Effector memory CD8-positive, alpha-beta T cell (primary cell): ENCODE measurements at places on chromosomes 13 and 19.

- no peaks in the 10 kb centered on the region for H3K4me1 ChIP-seq
- DNase-seq, result no peak
- no peaks in the 10 kb centered on the region for H3K36me3 ChIP-seq
Measured at GRCh38 chr13:98328511-98328910, 151.4 kb upstream of the RNF113B start.

- no peak overlapping the region for H3K4me3 ChIP-seq
- no peak overlapping the region for H3K27ac ChIP-seq
- DNase-seq, result no peak
- H3K4me1 ChIP-seq, result no peaks in the 10 kb centered on the region
- H3K36me3 ChIP-seq, result no peaks in the 10 kb centered on the region
- H3K27me3 ChIP-seq, result no peaks in the 10 kb centered on the region
Measured at GRCh38 chr13:76023652-76024051, 387.5 kb downstream of the LMO7 start.

- peaks cover 24% of the 10 kb centered on the region for H3K27me3 ChIP-seq
- H3K36me3 ChIP-seq, result no peaks in the 10 kb centered on the region
- no peak overlapping the region for H3K27ac ChIP-seq
Measured at GRCh38 chr13:44068737-44069136, 189.0 kb downstream of the LACC1 start.

DNA sequence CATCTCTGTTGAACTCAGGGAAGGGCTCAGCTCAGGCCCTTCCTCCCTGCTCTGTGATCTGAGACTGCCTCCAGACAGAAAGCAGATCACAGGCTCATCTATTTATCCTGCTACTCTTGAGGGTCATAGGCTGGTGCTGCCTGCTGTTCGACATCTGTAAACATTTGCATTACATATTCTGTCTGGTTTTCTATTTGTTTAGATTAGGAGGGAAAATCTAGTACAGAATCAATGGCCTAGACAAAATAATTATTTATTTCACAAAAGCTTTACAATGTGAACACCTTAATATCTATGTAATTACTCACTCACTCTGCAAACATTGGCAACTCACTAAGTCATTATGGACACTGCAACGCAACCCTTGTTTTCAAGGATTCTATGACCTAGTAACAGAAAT is 43.0 kb downstream of the CEP89 start:
- H3K4me1 ChIP-seq, result no peaks in the 10 kb centered on the region
- DNase-seq, result no peak
- H3K27me3 ChIP-seq, result no peaks in the 10 kb centered on the region

- no peak for DNase-seq
- H3K4me3 ChIP-seq, result no peak overlapping the region
- peaks cover 43% of the 10 kb centered on the region for H3K36me3 ChIP-seq
Measured at GRCh38 chr19:13960863-13961784, 8.8 kb downstream of the DCAF15 start.

- H3K4me1 ChIP-seq, result no peaks in the 10 kb centered on the region
- H3K36me3 ChIP-seq, result no peaks in the 10 kb centered on the region
- no peak for DNase-seq
Measured at GRCh38 chr13:84917252-84917878, 881.9 kb downstream of the SLITRK6 start.

- H3K4me3 ChIP-seq, result no peak overlapping the region
- no peaks in the 10 kb centered on the region for H3K4me1 ChIP-seq
- H3K27ac ChIP-seq, result no peak overlapping the region
- peaks cover 32% of the 10 kb centered on the region for H3K27me3 ChIP-seq
- no peak for DNase-seq
- H3K36me3 ChIP-seq, result peaks cover 3% of the 10 kb centered on the region
Measured at GRCh38 chr13:98688373-98688772, 64.1 kb downstream of the SLC15A1 start.

DNA sequence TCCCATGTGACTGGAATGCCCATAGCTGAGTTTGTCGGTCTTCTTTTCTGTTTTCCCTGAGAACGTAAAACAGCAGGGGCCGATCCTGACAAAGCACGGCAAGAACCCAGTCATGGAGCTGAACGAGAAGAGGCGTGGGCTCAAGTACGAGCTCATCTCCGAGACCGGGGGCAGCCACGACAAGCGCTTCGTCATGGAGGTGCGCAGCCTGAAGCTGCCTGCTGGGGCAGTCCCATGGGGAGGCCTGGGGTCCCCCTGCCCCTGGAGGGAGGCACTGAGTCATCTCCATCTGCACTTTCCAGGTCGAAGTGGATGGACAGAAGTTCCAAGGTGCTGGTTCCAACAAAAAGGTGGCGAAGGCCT is 18.2 kb upstream of the QTRT1 start:
- no peaks in the 10 kb centered on the region for H3K27me3 ChIP-seq
- DNase-seq, result no peak
- peaks cover 97% of the 10 kb centered on the region for H3K36me3 ChIP-seq
- H3K27ac ChIP-seq, result peak overlapping the region; percentile 38
- H3K4me1 ChIP-seq, result peaks cover 2% of the 10 kb centered on the region

GRCh38 chr19:9945319-9945966 is 9.1 kb upstream of the OLFM2 start:
- peaks cover 59% of the 10 kb centered on the region for H3K27me3 ChIP-seq
- no peak overlapping the region for H3K4me3 ChIP-seq
- DNase-seq, result no peak
- no peaks in the 10 kb centered on the region for H3K36me3 ChIP-seq

DNA sequence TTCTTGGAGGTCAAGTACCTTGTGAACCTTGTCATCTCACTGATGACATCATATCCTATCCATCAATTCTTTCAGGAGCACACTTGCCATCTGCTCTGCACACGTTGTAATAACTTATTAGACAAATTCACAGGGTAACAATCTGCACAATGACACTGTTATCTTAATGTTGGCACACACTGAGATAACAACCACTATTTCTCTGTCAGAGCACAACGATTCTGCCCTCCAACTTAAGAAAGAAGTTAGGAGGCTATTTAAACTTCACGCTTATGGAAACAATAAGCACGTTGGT is 351.3 kb downstream of the DACH1 start:
- DNase-seq, result no peak
- no peaks in the 10 kb centered on the region for H3K36me3 ChIP-seq
- no peak overlapping the region for H3K27ac ChIP-seq
- H3K27me3 ChIP-seq, result no peaks in the 10 kb centered on the region

DNA sequence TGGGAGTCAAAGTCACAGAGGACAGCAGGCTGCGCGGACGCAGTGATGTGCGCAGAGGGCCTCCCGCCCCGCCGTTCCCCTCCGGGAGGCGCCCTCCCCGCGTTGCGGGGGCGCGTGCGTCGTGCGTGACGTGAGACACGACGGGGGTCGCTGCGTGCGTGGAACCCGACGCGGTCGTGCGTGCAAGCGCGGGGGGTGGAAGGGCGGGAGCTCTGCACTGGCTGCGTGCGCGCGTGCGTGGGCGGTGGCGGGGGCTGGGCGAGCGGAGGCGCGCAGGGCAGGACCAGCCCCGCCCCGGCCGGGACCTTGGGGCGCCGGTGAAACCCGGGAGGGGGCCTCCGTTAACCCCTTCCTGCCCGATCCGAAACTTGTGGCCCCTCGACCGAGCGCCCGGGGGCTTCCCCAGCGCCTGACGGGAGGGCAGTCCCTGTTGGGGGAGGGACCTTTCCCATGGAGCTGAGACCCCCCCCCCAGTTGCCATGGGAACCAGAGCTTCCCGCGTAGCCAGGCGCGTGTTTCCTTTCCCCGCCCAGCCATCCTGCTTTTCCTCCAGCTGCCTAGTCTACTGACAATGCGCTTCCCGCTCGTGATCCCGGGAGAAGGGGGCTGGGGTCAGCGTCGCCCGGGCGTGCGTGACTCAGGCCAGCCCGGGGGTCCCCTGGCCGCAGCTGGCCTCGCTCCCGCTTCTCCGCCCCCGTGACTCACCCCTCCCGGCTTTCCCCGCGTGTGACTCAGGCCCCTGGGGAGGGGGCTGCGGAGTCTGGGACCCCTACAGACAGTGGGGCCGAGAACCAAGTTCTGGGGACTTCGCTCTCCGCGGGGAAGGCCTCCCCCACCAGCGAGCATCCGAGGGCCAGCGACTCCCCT is 7.3 kb upstream of the HOOK2 start:
- H3K4me1 ChIP-seq, result peaks cover 15% of the 10 kb centered on the region
- no peak overlapping the region for H3K27ac ChIP-seq
- peaks cover 6% of the 10 kb centered on the region for H3K36me3 ChIP-seq
- DNase-seq, result peak; percentile 91
- H3K4me3 ChIP-seq, result peak overlapping the region; percentile 79

- no peak overlapping the region for H3K27ac ChIP-seq
- no peaks in the 10 kb centered on the region for H3K36me3 ChIP-seq
- H3K4me3 ChIP-seq, result no peak overlapping the region
- H3K4me1 ChIP-seq, result no peaks in the 10 kb centered on the region
Measured at GRCh38 chr13:79995334-79995733, 345.6 kb downstream of the SPRY2 start.

- peaks cover 5% of the 10 kb centered on the region for H3K36me3 ChIP-seq
- H3K27me3 ChIP-seq, result no peaks in the 10 kb centered on the region
- H3K4me1 ChIP-seq, result peaks cover 13% of the 10 kb centered on the region
Measured at GRCh38 chr19:3275583-3276340, 51.3 kb downstream of the CELF5 start.

- H3K27ac ChIP-seq, result no peak overlapping the region
- H3K4me3 ChIP-seq, result no peak overlapping the region
- no peaks in the 10 kb centered on the region for H3K27me3 ChIP-seq
- H3K4me1 ChIP-seq, result no peaks in the 10 kb centered on the region
- H3K36me3 ChIP-seq, result no peaks in the 10 kb centered on the region
Measured at GRCh38 chr13:35597451-35597850, 121.0 kb upstream of the MAB21L1 start.

DNA sequence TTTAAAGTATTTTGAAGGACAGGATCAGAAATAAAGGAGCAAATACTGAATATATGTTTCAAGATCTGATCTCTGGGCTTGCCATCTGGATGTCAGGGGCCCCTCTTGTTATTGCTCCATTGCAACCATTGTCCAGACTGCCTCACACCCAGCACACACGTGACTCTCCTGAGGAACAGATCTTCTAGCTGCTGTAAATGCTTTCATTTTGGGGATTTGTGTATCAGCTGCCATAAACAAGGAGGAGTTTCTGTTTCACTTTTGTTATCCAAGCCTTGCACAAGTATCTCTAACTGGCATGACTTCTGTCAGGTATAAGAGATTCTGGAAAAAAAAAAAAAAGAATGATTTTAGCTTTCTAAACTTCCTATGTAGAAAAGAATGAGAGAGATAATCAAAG is 1624.1 kb upstream of the PRR20A start:
- no peak for DNase-seq
- H3K4me1 ChIP-seq, result no peaks in the 10 kb centered on the region
- H3K27me3 ChIP-seq, result no peaks in the 10 kb centered on the region
- H3K27ac ChIP-seq, result no peak overlapping the region

GRCh38 chr19:5934774-5935472 is 20.9 kb downstream of the CAPS start:
- H3K27me3 ChIP-seq, result no peaks in the 10 kb centered on the region
- H3K36me3 ChIP-seq, result peaks cover 49% of the 10 kb centered on the region
- DNase-seq, result no peak
- H3K27ac ChIP-seq, result no peak overlapping the region

DNA sequence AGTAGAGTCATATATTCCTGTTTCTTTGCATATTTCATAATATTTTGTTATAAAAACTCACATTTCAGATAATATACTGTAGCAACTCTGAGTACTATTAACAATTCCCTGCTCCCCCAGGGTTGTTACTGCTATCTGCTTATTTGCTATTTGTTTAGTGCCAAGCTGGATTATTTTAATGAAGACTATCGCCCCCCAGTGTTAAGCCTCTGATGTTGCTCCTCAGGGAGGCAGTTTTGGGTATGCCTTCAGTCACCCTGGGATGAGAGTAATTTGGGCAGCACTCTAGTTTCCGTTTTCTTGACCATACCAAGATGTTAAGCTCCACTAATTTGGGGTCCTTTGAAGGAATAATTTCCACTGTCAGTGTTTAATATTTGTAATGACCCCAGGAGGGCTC is 46.0 kb downstream of the MICU2 start:
- H3K4me1 ChIP-seq, result peaks cover 10% of the 10 kb centered on the region
- H3K27me3 ChIP-seq, result no peaks in the 10 kb centered on the region
- peak; percentile 18 for DNase-seq
- no peak overlapping the region for H3K4me3 ChIP-seq
- H3K27ac ChIP-seq, result no peak overlapping the region

DNA sequence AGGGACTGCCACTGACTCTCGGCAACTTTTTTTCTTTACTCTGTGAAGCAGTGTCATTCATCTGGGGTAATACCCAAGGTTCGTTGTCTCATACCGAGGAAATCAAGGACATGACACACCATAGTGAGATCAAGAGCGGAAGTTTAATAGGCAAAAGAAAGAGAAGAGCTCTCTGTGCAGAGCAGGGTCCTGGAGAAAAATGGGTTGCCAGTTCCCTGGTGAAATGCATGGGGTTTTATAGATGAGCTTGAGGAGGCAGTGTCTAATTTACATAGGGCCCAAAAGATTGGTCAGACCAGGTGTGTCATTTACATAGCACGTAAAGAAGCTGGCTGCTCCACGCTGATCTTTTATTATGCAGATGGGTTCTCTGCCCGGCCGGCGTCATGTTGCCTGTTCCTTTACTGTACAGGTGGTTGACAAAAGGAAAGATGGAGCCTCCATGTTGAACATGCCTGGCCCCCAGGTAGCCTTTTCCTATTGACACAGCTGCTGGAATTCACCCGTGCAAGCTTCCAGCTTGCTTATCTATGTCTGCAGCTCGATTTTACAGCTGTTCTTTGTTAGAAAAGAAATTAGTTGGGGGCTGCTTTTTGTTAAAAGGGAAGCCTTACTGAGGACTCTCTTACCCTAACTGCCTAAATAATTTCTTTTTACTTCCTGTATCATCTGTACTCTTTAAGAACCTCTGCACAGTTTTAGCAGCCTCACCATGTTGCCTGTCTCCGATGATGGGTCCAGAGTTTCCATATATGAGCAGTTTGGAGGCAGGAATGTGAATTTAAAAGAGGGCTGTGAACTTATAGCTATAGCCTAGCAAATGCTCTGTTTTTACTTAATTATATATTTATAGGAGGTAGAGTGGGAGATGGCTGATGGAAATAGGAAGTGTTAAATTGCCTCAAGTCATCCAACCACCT is 98.0 kb upstream of the DIAPH3 start:
- no peak for DNase-seq
- no peak overlapping the region for H3K4me3 ChIP-seq
- no peaks in the 10 kb centered on the region for H3K36me3 ChIP-seq
- H3K27me3 ChIP-seq, result peaks cover 25% of the 10 kb centered on the region
